Astrocyte of the spinal cord (primary cell): ENCODE measurements at places on chromosomes 7 and 10.

- no peak for DNase-seq
These were observed 161.5 kb downstream of the DNAH11 start for GRCh38 chr7:21704359-21704758.

GRCh38 chr10:88347597-88348304, 235.4 kb downstream of the RNLS start:
- no peak for DNase-seq

GRCh38 chr10:50316695-50317648, 65.7 kb upstream of the ASAH2 start:
- DNase-seq: peak; percentile 9

GRCh38 chr7:40582539-40582938, 447.7 kb downstream of the SUGCT start:
- DNase-seq: no peak

- DNase-seq: no peak
These were observed 100.0 kb downstream of the CLEC2L start for GRCh38 chr7:139623518-139623917.
